Effector memory CD8-positive, alpha-beta T cell (primary cell): ENCODE measurements at places on chromosomes 1 and 21.

GRCh38 chr1:165915932-165916348, 88.5 kb downstream of the UCK2 start:
- DNase-seq, result no peak

DNA sequence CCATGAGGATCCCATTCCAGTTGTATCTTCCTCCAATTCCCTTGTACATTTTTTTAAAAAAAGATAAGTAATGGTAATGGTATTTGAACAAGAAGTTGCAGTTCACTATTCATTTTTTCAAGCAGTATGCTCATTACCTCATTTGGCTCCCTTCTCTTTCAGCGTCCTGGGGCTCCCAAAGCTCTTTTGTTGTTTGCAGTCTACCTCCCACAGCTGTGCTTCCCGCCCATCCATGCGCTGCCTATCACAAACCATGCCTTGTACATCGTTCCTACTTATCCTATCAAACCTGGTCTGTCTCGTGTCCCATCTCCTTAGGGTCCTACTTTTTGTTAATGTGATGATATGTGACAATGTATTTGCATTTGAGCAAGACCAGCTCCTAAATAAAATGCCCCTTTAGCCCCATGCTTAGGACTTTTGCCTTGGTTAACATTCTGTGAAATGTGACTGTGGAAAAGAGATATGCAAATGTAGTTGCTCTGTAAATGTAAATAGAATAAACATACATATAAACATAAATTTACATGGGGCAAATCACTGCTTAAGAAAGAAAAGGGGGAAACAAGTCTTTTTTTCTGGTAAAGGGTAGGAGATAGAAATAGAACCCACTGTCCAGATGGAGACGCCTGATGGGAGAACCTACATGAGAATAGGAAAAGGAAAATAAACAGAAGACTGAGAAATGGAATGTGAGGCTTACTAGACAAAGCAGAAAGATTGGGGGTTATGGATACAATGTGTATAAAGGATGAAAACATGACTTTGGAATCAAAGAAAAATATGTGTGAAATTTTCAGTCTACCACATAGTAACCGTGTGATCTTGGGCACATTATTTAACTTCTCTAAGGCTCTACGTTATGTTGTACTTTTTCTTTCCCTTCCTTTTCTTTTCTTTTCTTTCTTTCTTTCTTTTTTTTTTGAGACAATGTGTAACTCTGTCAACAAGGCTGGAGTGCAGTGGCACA, 59.8 kb upstream of the PLXNA2 start:
- no peak for DNase-seq

GRCh38 chr1:223872308-223872901, 26.7 kb upstream of the TP53BP2 start:
- no peak for DNase-seq

DNA sequence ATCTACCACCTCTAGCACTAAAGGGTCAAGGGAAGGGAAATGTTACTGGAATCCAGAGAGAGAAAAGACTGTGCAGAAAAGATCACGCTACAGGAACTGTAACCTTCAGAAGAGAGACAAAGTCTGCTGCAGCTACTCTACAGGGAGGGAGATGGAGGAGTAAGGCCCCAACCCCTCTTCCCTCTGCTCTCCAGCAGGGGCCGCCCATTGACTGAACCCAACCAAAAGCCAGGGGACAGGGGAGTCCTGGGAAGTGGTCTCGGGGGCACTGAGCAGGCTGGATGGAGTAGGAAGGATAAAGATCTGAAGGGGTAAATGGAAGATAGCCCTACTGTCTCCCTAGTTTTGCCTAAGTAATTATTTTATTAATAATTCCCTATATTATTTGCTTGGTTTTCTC, 72.8 kb upstream of the NR5A2 start:
- no peak for DNase-seq

- DNase-seq, result no peak
These were observed 147.1 kb downstream of the GLUL start for GRCh38 chr1:182244451-182244850.

DNA sequence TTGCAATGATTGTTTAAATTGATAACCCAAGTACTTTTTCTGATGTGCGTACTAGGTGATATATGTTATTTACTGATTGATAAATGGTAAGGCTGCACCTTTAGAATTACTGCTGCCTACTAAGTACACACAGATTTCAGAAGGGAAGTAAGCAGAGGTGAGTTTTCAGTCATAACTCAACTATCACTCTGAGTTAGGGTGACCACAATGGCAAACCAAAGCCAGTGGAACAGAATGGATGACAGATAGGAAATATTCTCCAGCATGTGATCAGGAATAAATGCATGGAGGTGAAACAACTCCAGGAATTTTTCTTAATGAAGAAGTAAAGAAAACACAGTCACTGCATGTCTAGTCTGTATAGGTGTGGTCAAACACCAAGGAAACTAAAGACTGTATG, 7.5 kb upstream of the KCNJ15 start:
- no peak for DNase-seq

DNA sequence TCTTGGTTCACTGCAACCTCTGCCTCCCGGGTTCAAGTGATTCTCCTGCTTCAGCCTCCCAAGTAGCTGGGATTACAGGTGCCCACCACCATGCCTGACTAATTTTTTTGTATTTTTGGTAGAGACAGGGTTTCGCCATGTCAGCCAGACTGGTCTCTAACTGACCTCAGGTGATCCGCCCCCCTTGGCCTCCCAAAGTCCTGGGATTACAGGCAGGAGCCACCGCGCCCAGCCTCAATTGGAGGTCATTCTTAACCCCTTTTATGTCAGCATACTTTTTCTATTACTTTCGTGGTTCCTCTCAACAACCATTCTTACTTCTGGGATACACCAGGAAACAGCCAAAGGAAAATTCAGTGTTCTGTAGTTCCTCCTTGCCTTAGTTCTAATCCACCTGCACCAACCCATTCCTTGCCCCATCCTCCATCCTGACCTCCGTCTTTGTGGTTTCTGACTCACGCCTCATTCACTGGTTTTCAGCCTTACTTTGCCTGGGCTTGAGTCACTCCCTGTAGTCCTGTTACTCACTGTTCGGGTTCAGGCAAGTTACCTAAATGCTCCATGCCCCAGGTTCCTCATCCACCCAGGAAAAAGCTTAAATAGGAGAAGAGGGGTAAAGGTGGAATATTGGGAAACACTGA, 12.9 kb upstream of the BCL10 start:
- DNase-seq, result no peak

DNA sequence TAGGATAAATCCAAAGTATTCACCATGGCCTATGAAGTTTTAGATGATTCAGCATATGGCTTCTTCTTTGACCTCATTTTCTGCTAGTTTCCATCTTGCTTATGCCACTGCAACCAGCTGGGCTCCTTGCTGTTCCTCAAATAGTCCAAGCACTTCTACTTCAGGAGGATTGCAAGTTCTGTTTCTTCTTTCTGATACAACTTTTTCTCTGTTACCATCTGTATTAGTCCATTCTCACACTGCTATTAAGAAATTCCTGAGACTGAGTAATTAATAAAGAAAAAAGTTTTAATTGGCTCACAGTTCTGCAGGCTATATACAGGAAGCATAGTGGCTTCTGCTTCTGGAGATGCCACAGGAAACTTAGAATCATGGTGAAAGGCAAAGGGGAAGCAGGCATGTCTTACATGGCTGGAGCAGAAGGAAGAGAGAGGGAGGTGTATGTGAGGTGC, 20.3 kb downstream of the PTGS2 start:
- DNase-seq, result no peak

DNA sequence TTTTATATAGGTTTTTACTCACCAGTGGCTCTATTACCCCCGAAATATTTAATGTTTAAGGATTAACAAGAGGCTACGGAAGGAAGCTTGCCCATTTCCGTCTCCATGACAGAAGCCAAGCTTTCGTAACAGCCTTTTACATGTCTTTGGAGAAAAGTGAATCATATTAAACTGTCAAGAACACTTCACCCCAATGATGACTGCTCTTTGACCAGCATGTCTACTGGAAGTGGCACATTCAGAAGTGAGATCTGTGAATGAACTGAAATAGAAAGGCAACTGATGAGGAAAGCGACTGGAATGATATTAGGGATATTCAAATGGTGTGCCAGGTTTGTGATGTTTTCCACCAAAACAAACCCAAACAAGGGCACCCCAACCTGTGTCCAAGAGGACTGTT, 8.5 kb upstream of the PRDM15 start:
- no peak for DNase-seq

DNA sequence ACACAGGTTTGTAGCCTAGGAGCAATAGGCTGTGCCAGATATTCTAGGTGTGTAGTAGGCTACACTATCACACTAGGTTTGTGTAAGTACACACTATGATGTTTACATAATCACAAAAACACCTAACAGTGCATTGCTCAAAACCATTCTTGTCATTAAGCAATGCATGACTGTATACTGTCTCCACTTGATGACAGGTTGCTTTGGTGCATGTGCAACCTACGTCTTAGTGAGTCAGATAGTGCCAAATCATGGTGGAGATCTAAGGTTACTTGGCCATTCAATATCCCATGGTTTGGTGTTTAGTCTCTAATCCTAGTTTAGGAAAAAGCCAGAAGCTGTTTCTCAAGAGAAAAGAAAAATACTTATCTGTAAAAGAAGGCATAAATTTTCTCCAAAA, 181.1 kb downstream of the KCNK2 start:
- no peak for DNase-seq

DNA sequence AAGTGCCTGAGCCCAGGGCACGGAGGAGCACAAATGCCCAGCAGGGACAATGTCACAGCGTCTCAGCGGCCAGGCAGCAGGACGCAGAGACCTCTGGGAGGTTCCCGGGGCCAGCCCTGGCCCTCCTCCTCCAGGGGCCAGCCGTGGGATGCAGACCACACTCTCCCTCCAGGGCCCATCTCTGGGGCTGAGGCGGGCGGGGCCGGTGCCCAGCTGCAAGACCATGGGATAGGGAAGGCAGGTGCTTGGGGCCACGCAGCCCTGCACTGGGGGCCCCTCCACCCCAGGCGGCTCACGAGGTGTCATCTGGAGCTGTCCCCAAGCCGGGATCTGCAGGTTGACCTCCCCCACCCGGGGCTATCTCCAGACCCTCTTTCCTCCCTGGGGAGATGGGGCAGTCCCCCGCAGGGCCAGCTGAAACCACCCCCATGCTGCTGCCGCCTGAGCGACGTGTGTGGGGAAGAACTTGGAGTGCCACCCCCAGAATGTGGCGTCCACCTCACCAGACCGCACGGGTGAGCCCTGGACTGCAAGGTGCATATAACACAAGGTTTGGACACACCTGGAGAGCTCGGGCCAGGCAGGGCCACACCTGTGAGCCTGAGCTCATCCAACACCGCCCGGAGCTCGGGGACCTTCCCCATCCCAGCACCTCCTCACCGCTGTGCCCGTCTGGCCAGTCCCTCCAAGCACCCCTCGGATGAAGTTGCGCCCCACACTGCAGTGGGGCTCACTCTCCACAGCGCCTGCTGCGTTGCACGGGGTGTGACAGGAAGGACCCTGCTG, 4.1 kb upstream of the TTLL10 start:
- DNase-seq, result no peak

GRCh38 chr1:52679048-52679447, 19.1 kb downstream of the COA7 start:
- no peak for DNase-seq

DNA sequence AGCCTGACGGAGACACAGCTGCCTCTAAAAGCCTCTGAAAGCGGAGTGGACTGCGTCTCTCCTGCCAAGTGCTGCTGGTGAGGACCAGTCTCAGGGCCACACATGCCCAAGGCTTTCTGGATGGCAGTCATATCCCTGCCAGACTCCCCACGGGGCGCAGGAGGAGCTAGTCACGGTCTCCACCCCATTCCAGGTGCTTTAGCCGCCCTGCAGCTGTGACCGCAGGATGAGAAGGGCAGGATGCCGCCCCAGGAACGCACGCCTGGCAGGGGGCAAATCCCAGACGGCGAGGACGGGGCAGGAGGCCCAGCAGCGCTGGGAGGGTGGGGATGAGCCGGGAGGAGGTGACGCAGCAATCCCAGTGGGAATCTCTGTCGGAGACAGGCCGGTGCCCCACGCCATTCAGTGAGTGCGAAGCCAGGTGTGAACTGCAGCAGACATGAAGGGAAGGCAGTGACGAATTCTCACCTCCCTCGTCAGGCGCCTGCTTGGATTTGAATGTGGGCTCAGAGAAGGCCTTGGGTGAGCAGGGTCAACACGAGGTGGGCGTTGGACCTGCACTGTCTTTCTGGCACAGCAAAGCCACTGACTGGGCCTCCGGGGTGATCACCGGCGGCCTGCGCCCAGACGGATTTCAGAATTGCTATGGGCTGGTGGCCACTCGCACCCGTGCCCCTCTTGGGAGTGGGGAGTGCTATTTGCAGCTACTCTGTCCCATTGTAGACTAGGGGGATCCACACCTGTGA, 38.5 kb upstream of the SLC19A1 start:
- no peak for DNase-seq

DNA sequence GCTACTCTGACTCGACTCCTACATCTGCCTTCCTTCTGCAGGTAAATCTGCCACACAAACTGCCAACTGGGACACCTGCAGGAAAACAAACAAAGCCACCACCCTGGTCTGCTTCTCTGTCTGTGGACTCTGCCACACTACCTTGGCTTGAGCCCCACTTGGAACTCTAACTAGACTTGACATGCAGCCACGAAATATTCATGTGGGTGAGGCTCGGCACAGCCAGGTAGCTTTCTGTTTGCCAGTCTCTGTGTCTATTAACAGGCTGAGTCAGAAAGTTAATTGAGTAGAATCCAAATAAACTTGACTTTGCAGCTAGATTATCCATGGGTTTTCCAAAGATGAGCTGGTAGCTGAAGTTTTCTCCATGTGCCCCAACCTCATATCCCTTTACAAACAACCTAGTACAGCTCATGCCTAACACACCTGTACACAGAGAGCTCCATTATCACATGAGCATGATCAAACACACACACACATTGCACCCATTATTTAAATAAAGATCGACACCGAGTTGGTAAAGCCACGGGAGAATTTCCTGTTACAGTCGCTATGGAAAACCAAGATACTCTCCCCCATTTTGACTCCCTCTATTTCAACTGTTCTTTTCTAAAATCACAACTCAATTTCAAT, 808 bp downstream of the C1orf116 start:
- no peak for DNase-seq

GRCh38 chr1:15968172-15968571, 7.7 kb downstream of the ZBTB17 start:
- DNase-seq, result no peak

DNA sequence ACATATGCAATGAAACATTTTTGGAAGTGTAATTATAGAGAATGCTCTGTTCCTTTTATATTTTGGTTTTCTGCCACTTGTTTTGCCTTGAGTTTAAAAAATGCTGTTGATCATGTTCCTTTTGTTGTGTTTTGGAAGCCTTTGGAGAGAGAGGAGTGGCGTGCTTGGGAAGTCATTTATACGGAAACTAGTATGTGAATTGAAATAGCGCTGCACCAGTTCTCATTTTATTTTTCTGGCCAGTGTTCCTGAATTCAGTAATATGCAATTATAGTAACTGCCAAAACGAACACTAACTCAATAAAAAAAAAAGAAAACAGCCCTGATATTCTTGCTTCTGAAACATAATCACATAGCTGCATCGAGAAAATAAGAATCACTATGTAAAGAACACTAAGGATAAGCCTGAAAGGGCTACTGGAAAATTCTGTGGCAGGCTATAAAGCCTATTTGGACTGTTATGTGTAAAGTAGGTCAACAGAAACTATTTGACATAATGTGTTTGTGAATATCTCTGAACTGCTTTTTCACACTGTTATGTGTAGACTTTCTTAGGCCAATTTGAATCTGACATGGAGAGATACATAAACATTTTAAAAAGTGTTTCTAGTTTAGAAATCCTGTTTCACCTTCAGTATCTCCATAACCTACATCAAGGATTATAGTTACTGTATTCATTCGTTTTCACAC, 742.0 kb downstream of the KCNT2 start:
- no peak for DNase-seq
